SJSA1 (cell line): ENCODE measurements at places on chromosomes 2 and 18. TPM values are rescaled to one million over a fixed set of nuclear protein-coding genes. Genes with fewer than 3 reads are reported as not detected.

Gene ITGB6
- total RNA-seq, result not detected in 2 replicates

Gene MOGAT1
- not detected in 2 replicates for total RNA-seq

- no peak for DNase-seq
These were observed 1602.8 kb upstream of the DDX18 start for GRCh38 chr2:116211719-116212118.

- no peak for DNase-seq
These were observed 67.4 kb downstream of the IL1R2 start for GRCh38 chr2:102059151-102059550.
